ENCODE measurements at places on chromosomes 3 and 15. TPM values are rescaled to one million over a fixed set of nuclear protein-coding genes. Genes with fewer than 3 reads are reported as not detected.

DNA sequence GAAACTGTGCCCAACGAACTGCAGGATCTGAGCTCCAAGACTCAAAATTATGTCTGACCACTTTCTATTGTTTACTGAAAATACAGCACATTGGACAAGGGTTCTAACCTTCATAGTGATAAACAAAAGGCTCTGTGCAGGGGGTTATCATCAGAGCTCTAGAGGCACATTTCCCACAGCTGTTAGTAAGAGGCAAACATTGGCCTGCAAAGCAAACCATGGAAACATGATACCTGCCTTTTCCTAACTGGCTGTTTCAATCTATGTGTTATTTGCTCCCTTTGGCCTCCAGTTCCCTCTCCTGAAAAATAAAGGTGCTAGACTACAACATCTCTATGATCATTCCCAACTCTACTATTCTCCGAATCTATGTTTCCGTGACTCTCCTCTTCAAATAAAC is 159.7 kb upstream of the ARHGEF26 start:
- DNase-seq = no peak

- DNase-seq = no peak
These were observed 589.2 kb downstream of the ROBO1 start for GRCh38 chr3:79178471-79179180.

RASL12 gene
- under 0.01 TPM for total RNA-seq

SMCO1 gene
- not detected for total RNA-seq
